Astrocyte (in vitro differentiated cells and primary cell): ENCODE measurements at places on chromosomes 7 and 10. TPM values are rescaled to one million over a fixed set of nuclear protein-coding genes. Genes with fewer than 3 reads are reported as not detected.
A peak's percentile ranks its signal among the peaks of the same experiment; 100 is the strongest.

The GPRIN2 gene
- 2.2 and 3.0 TPM in 2 replicates for total RNA-seq

The KLF14 gene
- total RNA-seq, result 0.07 TPM in 1 of 2 replicates, not detected in the other

DNA sequence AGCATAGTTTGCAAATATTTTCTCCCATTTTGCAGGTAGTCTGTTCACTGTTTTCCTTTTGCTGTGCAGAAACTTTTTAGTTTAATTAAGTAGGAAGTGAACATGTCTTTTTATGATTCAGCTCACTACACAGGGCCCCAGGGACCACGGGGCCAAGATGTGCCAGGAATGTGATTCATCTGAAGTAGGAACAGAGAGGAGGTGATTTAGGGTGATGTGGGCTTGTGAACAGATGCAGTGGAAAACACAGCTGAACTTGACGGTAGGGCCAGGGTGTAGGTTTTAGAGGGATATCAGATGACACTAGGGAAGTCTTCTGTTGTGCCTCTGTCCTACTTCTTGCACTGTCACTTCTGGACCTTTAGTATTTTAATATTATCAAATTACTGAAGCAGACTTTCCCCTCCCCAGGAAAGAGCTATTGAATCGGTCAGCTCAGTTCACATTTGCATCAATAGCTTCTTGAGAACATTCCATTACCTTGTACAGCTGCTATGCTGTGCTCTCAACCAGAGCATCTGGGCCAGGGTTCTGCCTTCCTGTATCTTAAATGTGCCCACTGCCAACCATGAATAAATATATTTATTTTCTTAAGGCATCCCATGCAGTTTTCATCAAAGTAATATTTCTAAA is 96.9 kb downstream of the OSBPL3 start:
- H3K27ac ChIP-seq, result peak overlapping the region; percentile 40
- no peaks in the 10 kb centered on the region for H3K36me3 ChIP-seq
- no peak overlapping the region for H3K4me3 ChIP-seq
- H3K4me1 ChIP-seq, result peaks cover 20% of the 10 kb centered on the region
- no peaks in the 10 kb centered on the region for H3K27me3 ChIP-seq

- no peaks in the 10 kb centered on the region for H3K27me3 ChIP-seq
- no peak overlapping the region for H3K27ac ChIP-seq
- H3K4me1 ChIP-seq, result peaks cover 5% of the 10 kb centered on the region
- H3K4me3 ChIP-seq, result no peak overlapping the region
Measured at GRCh38 chr7:103068414-103069403, 5.9 kb downstream of the FBXL13 start.
